Endothelial cell of umbilical vein (primary cell): ENCODE measurements at places on chromosomes 2 and 18. TPM values are rescaled to one million over a fixed set of nuclear protein-coding genes. Genes with fewer than 3 reads are reported as not detected.
A peak's percentile ranks its signal among the peaks of the same experiment; 100 is the strongest.

DNA sequence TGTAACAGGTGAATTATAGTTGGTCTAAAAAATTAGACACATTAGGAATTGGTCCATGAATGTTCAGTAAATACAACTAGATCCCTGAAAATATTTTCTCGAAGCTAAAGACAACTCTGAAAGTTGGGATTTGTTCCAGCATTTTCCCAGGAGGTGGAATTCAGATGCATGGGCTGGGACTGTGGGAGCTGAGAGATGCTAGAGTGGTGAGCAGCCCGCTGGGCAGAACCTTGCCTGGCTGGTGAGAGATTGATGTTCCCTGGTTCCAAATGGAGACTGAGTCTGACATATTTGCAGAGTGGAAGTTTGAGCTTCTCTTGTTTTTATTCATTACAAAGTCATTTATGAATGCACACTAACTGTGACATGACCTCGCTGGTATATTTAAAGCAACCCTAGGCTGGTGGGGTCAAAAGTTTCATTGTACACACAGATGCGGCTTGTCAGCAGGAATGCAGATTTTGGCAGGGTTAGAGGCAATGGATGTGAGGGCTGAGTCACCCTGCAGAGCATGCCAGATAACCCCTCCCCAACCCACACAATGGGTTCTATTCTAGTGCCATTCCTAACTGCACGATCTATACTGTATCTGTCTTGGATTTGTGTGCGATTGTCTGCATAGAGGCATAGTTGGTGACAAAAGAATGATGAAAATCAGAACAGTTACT lies 23.5 kb upstream of the TMEM178A start:
- H3K27me3 ChIP-seq: peaks cover 3% of the 10 kb centered on the region
- H3K36me3 ChIP-seq: no peaks in the 10 kb centered on the region
- peak; percentile 61 for DNase-seq
- no peak overlapping the region for H3K4me3 ChIP-seq
- H3K4me1 ChIP-seq: peaks cover 4% of the 10 kb centered on the region

DNA sequence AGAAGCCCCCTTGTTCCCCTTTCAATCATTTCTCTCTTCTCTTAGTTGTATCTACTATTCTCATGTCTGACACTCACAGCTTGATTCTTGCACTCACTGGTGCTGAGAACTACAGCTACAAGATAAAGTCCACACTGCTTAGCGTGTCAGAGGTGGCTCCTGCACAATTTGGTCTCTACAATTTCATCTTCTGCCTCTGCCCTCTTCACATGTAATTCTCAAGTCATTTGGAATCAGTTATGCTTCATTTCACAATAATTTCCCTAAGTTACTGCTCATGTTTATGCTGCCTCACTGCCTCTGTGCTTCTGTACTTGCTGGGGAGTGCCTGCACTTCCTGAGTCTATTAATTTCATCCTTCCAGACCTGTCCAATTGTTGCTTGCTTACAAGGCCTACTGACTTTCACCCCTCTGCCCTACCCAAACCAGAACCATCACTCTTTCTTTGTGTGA lies 11.6 kb upstream of the NAB1 start:
- H3K36me3 ChIP-seq: no peaks in the 10 kb centered on the region
- H3K4me3 ChIP-seq: no peak overlapping the region

- H3K4me1 ChIP-seq: no peaks in the 10 kb centered on the region
- H3K36me3 ChIP-seq: no peaks in the 10 kb centered on the region
- H3K27me3 ChIP-seq: no peaks in the 10 kb centered on the region
- no peak overlapping the region for H3K27ac ChIP-seq
- H3K4me3 ChIP-seq: no peak overlapping the region
- DNase-seq: peak; percentile 51
Measured at GRCh38 chr2:238784671-238785527, 63.0 kb upstream of the TWIST2 start.

Gene LBH
- 5.3 and 6.1 TPM in 2 replicates for polyA plus RNA-seq

DNA sequence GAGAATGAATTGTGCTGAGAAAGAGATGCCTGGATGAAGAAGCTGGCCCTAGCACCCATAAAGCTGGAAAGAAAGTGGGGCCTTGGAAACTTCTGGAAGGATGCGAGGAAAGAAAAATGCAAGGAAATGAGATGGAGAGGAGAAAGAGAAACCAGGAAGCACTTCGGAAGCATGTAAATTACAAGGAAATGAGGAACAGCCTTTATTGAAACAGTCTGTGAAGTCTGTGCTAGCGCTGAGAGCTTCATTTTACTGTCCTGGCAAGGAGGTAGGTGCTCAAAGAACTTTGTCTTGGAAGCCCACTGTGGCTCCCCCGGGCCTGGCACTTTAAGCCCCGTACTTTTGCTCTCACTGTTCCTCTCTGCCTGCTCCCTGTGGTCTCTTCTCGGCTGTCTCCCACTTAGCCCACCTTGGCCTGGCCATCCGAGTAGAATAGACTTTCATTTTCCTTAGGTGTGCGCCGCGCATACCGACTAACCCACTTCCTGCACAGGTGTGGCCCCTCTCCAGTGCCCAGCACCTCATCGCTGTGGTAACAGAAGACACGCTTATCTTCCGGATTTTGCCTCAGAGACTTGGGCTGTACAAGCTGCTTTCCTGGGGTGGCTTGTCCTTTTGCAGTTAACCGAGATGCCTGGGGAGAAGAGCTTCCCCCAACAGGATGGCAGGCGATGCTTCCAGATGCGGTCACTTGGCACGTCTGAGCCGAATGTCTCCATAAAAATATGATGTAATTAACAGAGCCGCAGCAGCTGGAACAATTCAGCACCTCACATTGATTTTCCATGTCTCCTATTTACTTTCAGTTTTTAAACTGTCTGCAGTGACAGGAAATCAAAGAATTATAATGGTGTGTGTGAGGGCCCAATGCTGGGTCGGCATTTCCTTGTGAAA lies 199.6 kb downstream of the HRH4 start:
- H3K27me3 ChIP-seq: peaks cover 6% of the 10 kb centered on the region
- H3K36me3 ChIP-seq: no peaks in the 10 kb centered on the region
- no peak overlapping the region for H3K27ac ChIP-seq
- no peak overlapping the region for H3K4me3 ChIP-seq
- H3K4me1 ChIP-seq: no peaks in the 10 kb centered on the region

GRCh38 chr2:25744055-25744454 lies 70.7 kb upstream of the DTNB start:
- no peak for DNase-seq
- H3K27me3 ChIP-seq: no peaks in the 10 kb centered on the region
- H3K4me3 ChIP-seq: no peak overlapping the region
- H3K4me1 ChIP-seq: no peaks in the 10 kb centered on the region

Gene TXNL1
- polyA plus RNA-seq: 27.4 and 29.5 TPM in 2 replicates

DNA sequence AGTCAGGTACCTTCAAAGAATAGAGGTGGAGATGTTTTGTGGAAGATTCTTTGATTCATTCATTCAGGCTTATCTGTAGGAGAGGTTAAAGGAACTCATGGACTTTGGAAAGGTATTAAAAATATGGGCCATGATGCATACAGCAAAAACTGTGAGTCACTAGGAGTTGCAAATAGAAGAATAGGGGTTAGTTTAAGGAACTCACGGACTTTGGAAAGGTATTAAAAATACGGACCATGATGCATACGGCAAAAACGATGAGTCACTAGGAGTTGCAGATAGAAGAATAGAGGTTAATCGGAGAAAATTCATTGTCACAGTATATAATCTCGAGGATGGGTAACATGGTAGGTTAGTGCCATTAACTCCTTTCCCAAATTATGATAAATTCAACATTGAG lies 41.2 kb downstream of the SLC9A2 start:
- H3K36me3 ChIP-seq: no peaks in the 10 kb centered on the region
- H3K27ac ChIP-seq: no peak overlapping the region
- H3K4me1 ChIP-seq: no peaks in the 10 kb centered on the region
- no peaks in the 10 kb centered on the region for H3K27me3 ChIP-seq

DNA sequence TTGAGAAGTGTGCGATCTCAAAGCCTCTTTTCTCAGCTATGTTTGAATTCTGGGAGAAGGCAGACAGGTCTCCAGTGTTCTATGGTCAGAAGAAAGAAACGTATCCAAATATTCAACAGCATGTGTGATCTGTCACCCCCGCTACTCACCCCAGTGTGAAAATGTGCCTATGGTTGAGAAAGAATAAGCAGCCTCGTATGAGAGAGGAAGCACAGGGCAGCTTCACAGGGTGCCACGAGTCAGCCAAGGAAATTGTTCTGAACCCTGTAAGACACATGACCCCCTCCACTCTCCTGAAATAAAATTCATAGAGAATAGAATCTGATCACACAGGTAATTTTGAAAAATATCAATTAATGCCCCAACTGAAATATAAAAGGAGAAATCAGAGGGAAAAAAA lies 8.0 kb upstream of the SF3B1 start:
- H3K4me3 ChIP-seq: no peak overlapping the region
- peaks cover 9% of the 10 kb centered on the region for H3K4me1 ChIP-seq
- H3K27me3 ChIP-seq: no peaks in the 10 kb centered on the region
- DNase-seq: no peak

DNA sequence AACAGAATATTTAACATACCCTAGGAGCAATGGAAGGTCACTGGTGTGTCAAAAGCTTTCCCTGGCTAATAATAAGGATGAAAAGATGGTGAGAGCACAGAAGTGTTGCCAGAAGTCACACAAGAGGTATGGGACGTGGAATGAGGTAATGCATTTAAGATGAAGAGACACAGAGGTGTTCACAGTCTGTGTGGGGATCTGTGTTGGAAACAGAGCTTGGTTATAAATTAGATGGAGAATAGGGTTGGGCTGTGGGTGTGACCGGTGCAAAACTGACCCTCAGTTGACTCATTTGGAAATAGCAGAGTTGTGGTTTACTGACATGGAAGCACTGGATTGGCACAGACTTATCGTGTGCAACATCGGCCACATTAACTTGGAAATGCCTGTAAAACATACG lies 372.5 kb downstream of the SATB2 start:
- no peaks in the 10 kb centered on the region for H3K36me3 ChIP-seq
- DNase-seq: no peak
- H3K4me1 ChIP-seq: no peaks in the 10 kb centered on the region
- no peak overlapping the region for H3K27ac ChIP-seq
- no peak overlapping the region for H3K4me3 ChIP-seq
